ENCODE measurements at places on chromosomes 7 and 10.

DNA sequence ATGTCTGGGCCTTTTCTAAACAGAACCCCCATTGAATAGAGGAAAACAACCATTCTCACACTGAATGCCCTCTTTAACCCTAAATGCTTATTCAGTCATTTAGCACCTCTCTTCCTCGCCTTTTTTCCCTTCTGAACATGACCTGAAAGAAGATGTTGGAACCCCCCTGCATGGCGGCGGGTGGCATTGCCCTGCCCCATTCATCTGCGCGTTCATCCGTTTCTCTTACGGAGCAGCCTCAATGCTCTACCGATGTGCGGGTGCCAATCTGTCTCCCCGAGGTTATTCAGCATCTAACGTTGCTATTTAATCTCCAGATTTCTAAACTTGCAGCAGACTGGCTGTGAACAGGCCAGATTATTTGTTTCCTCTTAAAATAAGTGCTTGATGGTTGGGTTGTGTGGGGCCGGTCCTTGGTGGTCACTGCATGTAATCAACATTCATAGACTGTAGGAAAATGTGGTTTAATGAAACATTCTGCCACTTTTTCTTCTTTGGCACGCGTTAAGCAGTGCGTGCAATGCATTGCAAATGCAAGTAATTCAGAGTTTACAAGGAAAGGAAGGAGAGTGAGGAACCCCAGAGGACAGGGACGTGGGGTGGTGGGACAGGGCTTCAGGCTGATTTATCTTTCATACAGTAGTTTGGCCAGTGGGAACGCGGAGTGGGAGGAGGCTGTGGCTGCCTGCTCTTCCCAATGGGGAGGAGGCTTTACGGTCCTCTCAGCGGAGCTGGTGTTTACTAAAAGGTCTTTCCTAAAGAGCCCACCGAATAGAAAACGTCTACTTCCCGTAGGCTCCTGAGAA, 286.7 kb downstream of the DPP6 start:
- no peak for DNase-seq

DNA sequence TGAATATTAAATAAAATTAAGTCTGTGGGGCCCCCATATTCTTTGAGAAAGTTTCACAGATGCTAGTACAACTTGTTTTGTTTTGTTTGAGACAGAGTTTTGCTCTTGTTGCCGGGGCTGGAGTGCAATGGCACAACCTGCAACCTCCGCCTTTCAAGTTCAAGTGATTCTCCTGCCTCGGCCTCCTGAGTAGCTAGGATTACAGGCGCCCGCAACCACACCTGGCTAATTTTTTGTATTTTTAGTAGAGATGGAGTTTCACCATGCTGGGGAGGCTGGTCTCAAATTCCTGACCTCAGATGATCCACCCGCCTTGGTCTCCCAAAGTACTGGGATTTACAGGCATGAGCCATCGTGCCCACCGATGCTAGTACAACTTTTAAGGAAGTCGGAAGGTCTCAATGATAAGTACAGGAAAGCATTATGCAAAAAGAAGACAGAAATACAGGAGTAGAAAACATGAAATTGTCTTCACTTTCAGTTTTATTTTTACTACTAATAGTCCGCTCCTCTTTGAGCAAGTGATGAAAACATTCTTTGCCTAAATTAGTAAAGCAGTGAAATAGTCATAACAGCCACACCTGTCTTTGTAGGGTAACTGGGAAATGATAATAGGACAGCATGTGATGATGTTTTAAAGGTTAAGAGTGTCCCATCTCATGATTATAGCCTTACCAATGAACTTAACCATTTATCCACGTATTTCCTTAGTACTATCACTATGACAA, 147.5 kb downstream of the SEMA3D start:
- DNase-seq, result no peak

GRCh38 chr7:134593530-134594392, 44.9 kb downstream of the AKR1B15 start:
- DNase-seq, result no peak

DNA sequence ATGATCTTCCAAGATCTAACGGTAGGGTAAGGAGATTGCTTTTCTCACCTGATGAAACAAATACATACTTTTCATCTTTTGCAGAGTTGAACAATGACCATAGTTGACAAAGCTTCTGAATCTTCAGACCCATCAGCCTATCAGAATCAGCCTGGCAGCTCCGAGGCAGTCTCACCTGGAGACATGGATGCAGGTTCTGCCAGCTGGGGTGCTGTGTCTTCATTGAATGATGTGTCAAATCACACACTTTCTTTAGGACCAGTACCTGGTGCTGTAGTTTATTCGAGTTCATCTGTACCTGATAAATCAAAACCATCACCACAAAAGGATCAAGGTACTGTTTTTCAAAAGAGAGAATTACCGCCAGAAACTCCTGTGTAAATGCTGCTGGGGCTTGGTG, 79.9 kb downstream of the ANKRD61 start:
- no peak for DNase-seq
